Frontal cortex (tissue), 4 donors: ENCODE measurements at places on chromosomes 4 and X. TPM values are rescaled to one million over a fixed set of nuclear protein-coding genes. Genes with fewer than 3 reads are reported as not detected.

DNA sequence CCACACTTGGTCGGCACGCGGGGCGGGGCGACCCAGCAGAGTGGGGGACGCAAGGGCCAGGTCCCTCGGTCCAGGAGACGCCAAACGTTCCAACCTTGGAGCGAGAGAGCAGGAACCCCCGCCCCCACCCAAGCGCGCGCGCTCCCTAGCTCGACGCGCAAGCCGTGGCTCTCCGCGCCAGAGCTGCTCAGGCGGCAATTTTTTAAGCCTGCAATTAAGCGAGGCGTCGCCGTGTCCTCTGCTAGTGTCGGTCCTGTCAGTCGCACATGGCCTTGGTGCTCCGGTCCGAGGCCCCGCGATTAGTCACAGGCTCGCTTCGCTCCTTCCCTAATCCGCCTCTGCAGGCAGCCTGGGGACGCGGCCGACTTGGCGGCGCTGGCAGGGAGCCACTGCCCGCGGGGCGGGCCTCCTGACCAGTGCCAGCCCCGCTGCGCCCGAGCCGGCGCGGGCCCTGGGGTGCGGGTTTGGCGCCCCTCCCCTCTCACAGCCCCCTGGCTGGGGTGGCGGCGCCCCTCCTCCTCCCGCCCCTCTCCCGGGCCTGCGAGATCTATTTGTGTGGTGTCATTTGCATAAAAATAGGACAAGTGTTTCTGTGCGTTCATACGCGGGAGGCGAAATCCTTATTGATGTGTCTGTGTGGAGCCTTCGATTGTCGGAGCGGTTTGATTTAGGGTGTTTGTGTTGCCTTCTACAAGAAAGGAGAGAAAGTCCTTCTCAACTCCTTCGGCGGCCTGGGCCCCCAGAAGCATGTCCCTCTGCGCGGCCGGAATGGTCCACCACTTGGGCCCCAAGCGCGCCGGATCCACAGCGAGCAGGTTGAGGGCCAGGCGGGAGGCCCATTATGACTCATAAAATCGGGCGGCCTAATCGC, 9.8 kb upstream of the BCOR start:
- peak; percentile 68 for DNase-seq

GRCh38 chr4:56630876-56631666, 50.0 kb downstream of the HOPX start:
- DNase-seq = no peak

CXCR3 gene
- total RNA-seq = not detected

DNA sequence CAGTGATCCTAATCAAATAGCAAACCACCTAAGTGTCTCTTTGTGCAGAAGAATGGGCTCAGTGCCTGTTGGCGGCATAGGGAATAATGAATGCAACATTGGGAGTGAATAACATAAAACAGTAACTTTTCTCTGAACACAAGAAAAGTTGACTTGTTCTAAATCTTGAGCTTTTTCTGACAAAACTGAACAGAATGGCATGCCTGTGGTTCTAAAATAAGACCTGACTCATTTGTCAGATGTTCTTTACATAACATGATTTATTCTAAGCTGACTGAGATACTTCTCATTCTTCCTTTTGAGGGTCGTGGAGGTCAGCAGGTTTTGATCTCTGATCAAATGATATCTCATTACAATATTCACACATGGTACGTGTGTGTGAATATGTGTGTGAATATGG, 165.4 kb upstream of the WDR1 start:
- DNase-seq = no peak

PRKG2 gene
- 13.0 TPM for total RNA-seq

DNA sequence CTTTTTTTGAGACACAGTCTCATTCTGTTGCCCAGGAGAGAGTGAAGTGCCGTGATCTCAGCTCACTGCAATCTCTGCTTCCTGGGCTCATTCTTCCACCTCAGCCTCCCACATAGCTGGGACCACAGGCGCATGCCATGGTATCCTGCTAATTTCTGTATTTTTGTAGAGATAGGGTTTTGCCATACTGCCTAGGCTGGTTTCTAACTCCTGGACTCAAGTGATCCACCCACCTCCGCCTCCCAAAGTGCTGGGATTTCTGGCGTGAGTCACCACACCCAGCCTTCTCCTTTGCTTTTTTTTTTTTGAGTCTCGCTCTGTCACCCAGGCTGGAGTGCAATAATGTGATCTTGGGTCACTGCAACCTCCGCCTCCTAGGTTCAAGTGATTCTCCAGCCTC, 94.1 kb downstream of the PDS5A start:
- DNase-seq = no peak

GRCh38 chrX:5979338-5979737, 249.3 kb downstream of the NLGN4X start:
- no peak for DNase-seq

GABRE gene
- 0.82 TPM for total RNA-seq
